ENCODE measurements at places on chromosomes 5 and 9.

GRCh38 chr9:36590231-36590630, 17.5 kb downstream of the MELK start:
- no peak for DNase-seq

DNA sequence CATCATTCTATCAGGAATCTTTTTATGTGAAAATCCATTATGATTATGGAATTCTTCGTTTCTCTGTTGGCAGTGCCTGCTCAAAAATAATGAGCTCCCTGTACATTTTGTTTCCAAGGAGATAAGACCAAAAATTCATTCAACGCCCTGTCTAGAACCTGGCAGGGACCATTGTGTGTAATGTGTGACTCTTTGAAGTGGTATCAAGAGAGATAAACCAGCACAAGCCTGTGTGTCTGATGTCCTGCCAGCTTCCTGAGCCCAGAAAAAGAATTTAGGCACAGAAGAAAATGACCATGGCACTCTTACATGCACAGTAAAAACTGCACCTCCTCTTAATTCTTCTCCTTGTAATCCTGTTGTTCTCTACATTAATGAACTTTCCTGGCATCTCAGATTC, 177.4 kb downstream of the SAXO1 start:
- no peak for DNase-seq

DNA sequence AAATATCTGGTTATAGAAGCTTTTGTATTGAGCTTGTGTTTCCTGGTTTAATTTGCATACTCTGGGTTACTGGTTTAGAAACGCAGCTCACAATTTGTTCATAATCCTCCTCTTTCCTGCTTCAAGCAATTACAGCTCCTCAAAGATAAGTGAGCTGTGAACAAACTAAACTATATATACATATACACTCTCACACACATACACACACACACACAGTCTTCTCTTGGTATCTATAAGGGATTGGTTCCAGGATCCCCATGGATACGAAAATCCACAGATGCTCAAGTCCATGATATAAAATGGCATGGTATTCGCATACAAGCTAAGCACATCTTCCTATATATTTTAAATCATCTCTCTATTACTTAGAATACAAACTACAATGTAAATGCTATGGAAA, 510.9 kb upstream of the CDH18 start:
- no peak for DNase-seq

DNA sequence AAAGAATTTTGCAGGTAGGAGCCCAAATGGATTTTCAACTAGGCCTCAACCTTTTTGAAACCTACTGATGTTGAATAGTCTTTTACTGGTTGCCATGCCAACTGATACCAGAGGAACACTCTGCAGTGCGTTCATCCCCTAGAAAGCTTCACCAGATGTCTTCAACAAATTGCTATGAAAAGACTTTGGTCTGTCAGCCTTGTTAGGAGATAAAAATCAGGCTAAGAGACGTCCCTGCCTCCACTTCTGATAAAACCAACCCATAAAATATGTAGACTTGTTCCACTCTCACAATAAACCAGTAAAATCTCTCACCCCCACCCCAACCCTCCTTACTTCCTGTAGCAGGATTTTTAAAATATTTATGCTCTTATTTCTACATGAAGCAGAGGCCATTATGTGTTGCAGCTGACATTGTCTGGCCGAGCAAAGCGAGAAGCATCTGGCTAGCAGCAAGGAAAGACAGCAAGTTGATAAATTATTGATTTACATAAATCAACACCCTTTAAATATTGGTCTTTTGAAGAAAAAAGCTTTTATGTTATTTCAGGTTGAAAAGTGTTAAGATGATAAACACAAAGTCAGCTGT, 428.7 kb downstream of the ISL1 start:
- no peak for DNase-seq

DNA sequence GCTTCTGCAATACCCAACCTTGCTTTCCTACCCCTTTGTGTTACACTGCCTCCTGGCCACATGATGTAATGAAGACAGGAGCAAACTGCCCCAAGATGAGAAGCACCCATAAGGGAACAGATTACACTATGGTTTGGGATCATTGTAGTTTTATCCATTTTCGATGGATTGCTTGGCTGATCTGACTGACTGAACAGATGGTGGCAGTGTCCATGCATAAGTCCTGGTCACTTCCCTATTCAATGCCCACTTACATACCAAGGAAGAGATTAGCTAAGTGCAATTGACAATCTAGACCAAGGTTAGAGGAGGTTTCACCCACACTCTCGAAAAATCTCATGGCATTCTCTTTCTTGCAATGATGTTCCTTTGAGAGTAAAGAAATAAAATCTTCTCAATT, 319.9 kb downstream of the RAB3C start:
- no peak for DNase-seq

All from hematopoietic multipotent progenitor cell treated with erythropoietin and hydrocortisone succinate and interleukin-3 and kit ligand, for 17 days (in vitro differentiated cells).